ENCODE measurements at places on chromosomes 11 and 22. TPM values are rescaled to one million over a fixed set of nuclear protein-coding genes. Genes with fewer than 3 reads are reported as not detected.

GRCh38 chr11:119263352-119263940 is 53.5 kb downstream of the MCAM start:
- DNase-seq = peak; percentile 2

DNA sequence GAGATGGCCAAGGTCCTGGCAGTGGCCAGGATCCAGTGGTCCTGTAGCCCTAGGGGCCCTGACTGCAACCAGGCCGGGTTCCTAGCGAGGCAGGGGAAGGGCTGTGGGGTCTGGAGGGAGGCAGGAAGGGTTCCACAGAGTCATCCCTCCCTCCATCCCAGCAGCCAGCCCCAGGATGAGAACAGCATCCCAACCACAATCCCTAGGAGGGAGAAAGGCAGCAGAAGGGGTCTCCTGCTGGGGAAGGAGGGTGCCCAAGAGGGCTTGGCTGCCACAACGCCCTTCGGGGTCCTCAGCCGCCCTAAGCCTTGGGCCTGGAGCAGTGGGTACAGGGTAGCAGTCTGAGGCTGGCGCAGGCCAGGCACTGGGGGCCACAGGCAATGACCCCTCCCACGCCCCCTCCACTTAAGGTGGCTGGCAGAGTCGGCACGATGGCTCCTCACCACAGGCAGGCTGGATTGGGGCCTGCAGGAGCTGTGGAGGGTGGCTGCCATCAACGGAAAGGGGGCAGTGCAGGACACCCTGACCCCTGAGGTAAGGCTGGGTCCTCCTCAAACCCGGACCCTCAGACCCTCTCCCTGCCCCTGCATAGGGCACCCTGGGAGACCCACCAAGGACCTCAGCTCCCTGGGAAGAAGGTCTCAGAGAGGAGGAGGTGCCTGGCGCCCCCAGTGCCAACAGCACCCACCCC is 7.2 kb downstream of the SLC22A12 start:
- DNase-seq = no peak

DNA sequence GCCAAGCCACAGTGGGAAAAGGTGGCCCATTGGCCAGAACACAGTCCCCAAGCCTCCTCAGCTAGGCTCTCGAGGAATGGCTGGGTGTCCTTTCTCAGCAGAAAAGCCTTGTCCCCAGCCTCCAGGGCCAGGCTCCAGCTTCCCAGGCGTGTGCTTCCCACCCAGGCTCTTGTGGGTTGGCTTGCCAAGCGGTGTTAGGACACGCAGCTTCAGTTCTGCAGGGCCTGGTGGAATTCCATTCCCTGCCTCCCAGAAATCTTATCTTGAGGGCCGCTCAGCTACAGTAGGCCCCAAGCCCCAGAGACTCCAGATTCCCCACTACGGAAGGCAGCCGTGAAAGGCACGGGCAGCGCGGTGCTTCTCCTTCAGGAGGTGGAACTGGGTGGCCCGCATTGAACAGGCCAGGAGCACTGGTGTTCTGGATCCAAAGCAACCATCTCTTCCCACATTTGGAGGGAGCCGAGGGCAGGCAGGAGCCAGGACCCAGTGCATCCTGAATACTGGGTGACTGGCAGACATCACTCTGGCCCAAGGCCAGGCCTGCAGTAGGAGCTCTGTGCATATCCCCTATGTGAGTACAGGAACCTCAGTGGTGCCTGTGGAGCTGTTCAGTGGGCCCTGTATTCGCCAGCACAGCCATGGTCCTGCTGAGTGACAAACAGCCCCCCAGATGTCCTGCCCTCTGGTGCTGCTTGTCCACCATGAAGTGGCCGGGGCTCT is 16.7 kb upstream of the KCNQ1OT1 start:
- DNase-seq = no peak

DNA sequence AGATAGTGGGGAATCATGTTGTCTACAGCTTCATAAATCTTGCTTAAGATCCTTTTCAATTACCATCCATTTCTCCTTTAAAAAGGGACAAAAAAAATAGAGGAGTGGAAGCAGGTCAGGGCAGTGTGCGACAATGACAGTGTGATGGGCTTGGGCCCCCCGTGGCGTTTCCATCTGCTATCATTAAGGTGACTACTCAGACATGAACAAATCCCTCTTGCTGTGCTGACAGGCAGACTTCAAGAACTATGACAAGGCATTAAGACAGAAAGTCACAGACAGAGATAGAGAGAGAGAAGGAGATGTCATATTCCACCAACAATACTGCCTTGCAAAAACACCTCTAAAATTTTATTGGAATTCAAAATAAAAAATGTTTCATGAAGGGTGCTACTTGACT is 263.2 kb downstream of the DCDC1 start:
- DNase-seq = no peak

GRCh38 chr11:85652786-85653447 is 5.2 kb downstream of the TMEM126A start:
- no peak for DNase-seq

GRCh38 chr22:37126383-37126782 is 16.9 kb upstream of the TMPRSS6 start:
- DNase-seq = no peak

- DNase-seq = no peak
These were observed 710 bp upstream of the THY1 start for GRCh38 chr11:119423509-119424254.

Gene PDE2A
- 8.8 TPM for total RNA-seq

Gene ESRRA
- total RNA-seq = 30.4 TPM

Gene OR52I2
- total RNA-seq = not detected

Gene TMPRSS6
- total RNA-seq = not detected

Data from A172 (cell line).